ENCODE measurements at places on chromosomes 2 and 18. TPM values are rescaled to one million over a fixed set of nuclear protein-coding genes. Genes with fewer than 3 reads are reported as not detected.

The KCTD1 gene
- 4.7 TPM for total RNA-seq

The TACR1 gene
- total RNA-seq, result under 0.01 TPM

The SPR gene
- total RNA-seq, result 15.8 TPM

The GPR148 gene
- total RNA-seq, result not detected

The FLACC1 gene
- total RNA-seq, result 0.56 TPM

The ATP6V1B1 gene
- total RNA-seq, result not detected

The CBLN2 gene
- total RNA-seq, result not detected

The PTGR3 gene
- total RNA-seq, result 16.1 TPM

The CDK5R2 gene
- not detected for total RNA-seq

The LRP2 gene
- not detected for total RNA-seq

The NRP2 gene
- 43.3 TPM for total RNA-seq

The LAMA1 gene
- 11.4 TPM for total RNA-seq

The SNORC gene
- total RNA-seq, result 0.28 TPM

The RGPD3 gene
- 0.18 TPM for total RNA-seq

The LIPG gene
- total RNA-seq, result under 0.01 TPM

The AMER3 gene
- total RNA-seq, result not detected

The SCN1A gene
- under 0.01 TPM for total RNA-seq

The DNAJC5G gene
- total RNA-seq, result not detected

The HK2 gene
- 17.4 TPM for total RNA-seq

The GEN1 gene
- 7.9 TPM for total RNA-seq

The ALLC gene
- total RNA-seq, result not detected

The CELF4 gene
- total RNA-seq, result not detected

The SKA1 gene
- total RNA-seq, result 13.9 TPM

The CYP20A1 gene
- total RNA-seq, result 26.9 TPM

The CHRNG gene
- not detected for total RNA-seq

The TMEFF2 gene
- total RNA-seq, result 1.4 TPM

The PAX3 gene
- total RNA-seq, result not detected

The POTEC gene
- total RNA-seq, result not detected

The RGPD4 gene
- total RNA-seq, result not detected

The IL1F10 gene
- not detected for total RNA-seq

The ZNF892 gene
- 2.7 TPM for total RNA-seq

The PTPRN gene
- 5.2 TPM for total RNA-seq

The TMEM87B gene
- total RNA-seq, result 6.3 TPM

The ARHGAP28 gene
- 3.8 TPM for total RNA-seq

The CTNNA2 gene
- not detected for total RNA-seq

The INHBB gene
- 0.28 TPM for total RNA-seq

The LONRF2 gene
- total RNA-seq, result 0.54 TPM

The MC5R gene
- not detected for total RNA-seq

The SULT1C2 gene
- total RNA-seq, result not detected

The G6PC2 gene
- total RNA-seq, result not detected

The FMNL2 gene
- total RNA-seq, result 10.9 TPM

The MOGAT1 gene
- total RNA-seq, result not detected

The VWA3B gene
- total RNA-seq, result not detected

The LYPD6B gene
- not detected for total RNA-seq

The MEP1B gene
- not detected for total RNA-seq

The CTAGE1 gene
- under 0.01 TPM for total RNA-seq

The KCNIP3 gene
- total RNA-seq, result 0.83 TPM

The OXER1 gene
- not detected for total RNA-seq

The NEURL3 gene
- total RNA-seq, result not detected

The GPR45 gene
- not detected for total RNA-seq

The RGPD6 gene
- total RNA-seq, result 10.6 TPM

The SLC4A3 gene
- 1.1 TPM for total RNA-seq

The TUBA3D gene
- not detected for total RNA-seq

The TCF23 gene
- total RNA-seq, result not detected

The LRATD1 gene
- 0.28 TPM for total RNA-seq

Data from IMR-90 (cell line).